Tibial artery (tissue), 4 donors: ENCODE measurements at places on chromosomes 2 and 18.
A peak's percentile ranks its signal among the peaks of the same experiment; 100 is the strongest.

- no peak for DNase-seq
Observed at GRCh38 chr2:236167297-236168109, 683 bp downstream of the GBX2 start.

GRCh38 chr2:52238782-52239181, 1206.8 kb upstream of the NRXN1 start:
- no peak for DNase-seq

- no peak for DNase-seq
Observed at GRCh38 chr2:98731894-98732349, 990 bp upstream of the MGAT4A start.

GRCh38 chr2:235851828-235852525, 316.2 kb downstream of the GBX2 start:
- DNase-seq: no peak

DNA sequence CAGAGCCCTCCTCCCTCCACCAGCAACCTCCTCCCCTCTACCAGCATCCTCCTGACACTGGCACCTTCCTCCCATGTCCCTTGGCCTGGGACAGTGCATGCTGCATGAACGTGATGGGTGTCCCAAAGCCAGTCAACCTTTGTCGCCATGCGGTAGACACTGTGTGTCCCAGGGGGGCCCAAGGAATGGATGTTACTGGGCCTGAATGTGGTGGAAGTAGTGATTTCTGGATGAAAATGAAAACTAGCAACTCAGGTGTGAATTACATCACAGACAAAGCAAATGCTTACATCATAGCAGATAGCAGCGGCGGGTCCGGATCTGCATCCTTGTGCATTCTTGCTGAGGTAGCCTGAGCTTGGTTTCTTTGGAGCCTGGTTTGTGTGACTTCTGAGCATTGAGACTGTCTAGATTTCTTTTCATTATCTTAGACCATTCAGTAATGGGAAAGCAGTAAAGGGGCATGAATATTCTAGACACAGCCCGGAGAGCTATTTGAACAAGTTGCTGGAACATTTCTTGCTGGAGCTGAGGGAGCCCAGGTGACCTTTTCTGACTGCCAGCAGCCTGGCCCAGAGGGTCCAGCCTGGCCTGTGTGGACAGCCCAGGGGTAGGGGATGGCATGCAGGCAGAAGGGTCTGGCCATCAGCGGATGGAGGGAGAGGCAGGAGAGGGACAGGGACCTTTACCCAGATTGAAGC, 100.4 kb downstream of the FAM210A start:
- DNase-seq: no peak

GRCh38 chr2:195500879-195501278, 156.1 kb upstream of the SLC39A10 start:
- no peak for DNase-seq

GRCh38 chr2:241797441-241798080, 11.4 kb upstream of the NEU4 start:
- peak; percentile 12 for DNase-seq

DNA sequence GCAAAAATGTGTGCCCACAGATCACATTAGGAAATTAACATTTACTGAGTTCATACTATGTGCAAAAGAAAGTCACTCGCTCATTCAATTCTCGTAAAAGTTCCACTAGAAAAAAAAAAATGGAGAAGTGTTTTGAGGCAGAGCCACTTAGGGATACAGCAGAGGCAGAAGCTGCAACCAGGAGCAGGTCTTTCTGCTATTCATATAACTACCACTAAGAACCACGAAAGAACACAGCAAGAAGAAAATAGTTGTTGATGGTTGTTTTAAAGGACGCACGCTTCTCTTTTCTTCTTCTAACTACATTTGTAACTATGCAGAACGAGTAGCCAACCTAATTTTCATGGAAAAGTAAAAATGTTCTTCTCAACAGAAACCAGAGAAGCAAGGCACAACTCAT, 45.0 kb downstream of the ROCK2 start:
- DNase-seq: no peak

DNA sequence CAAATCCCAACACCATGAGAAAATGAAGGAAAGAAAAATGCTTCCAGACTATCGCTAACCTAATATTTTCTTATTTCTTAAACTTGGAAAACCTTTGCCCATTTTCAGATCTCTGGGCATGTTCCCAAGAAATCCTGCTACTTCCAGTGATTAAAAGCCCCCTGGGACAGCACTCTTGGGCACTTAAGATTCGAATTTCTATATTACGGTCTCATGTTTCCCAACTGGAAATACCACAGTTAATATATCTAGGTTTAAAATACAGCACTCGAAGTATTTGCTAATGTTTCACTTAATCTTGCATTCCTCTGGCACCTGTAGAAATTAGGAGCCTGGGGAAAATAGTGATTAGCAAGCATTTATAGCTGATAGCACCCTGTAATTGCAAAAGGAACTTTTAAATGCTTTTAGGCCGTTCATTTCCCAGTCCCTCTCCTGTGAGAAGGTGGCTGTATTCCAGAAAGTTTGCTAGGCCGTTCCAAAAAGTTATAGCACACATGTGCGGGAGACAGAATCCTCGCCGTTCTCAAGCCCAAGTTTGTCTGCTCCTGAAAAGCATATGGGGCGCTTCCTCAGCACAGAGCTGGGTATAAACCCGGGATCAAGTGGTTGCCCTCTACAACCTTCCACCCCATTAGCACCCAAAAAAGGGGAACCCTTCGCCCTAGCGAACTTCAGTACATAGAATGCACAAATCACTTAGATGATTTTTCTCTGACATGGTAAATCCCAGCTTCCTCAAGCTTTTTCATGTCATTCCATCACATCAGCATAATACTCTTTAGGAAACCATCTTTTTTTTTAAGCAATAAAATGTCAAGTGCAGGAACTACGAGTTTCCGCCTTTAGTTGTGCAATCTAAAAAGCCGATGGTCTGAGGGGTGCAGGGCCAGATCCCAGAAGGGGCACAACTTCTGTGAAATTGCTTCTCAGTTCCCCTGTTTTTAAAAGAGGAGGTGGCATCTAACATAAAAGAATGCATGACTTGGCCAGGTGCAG, 60.6 kb downstream of the DIPK1C start:
- no peak for DNase-seq

DNA sequence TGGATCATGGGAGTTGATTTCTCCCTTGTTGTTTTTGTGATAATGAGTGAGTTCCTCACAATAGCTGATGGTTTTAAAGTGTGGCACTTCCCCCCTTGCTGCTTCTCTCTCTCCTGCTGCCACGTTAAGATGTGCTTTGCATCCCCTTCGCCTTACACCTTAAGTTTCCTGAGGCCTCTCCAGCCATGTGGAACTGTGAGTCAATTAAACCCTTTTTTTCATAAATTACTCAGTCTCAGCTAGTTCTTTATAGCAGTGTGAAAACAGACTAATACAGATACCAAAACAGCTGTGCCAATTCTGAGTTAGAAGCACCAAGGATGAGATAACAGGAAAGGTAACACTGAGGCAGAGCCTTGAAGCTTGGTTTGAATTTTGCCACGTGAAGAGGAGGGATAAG, 44.7 kb downstream of the ITSN2 start:
- DNase-seq: no peak

DNA sequence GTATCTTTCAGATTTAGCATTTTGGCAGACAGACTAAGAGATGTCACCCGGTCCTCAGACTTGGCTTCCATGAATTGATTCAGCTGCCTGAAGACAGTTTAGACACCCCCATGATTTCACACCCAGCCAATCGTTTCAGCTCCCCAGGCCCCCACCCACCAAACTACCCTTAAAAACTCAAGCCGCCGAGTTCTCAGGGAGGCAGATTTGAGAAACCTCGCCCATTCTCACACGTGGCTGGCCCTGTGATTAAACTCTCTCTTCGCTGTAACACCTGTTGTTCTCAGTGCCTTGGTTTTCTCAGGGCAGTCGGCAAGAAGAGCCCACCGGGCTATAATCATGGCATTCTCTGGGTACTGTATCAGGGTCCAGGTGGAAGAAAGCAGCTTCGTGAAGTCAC, 35.2 kb downstream of the UXS1 start:
- DNase-seq: no peak

DNA sequence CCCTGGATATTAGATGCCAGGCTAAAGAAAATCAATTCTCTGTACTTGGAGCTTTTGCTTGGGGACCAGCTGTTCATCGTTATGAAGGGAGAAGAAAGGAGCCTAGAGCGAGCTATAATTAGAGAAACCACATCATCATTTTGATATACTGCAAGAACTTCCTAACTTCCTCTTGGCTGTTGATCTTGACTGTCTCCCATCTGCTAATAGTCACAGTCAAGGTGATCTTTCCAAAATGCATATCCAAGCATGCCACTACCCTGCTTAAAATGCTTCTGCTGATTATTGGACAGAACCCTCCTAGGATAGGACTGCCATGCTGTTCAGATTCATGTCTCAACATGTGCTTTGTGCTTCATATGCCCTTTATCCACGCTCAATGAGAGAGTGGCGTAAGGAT, 54.8 kb downstream of the RAPGEF4 start:
- no peak for DNase-seq

- no peak for DNase-seq
Observed at GRCh38 chr2:171595896-171596295, 73.6 kb downstream of the CYBRD1 start.

DNA sequence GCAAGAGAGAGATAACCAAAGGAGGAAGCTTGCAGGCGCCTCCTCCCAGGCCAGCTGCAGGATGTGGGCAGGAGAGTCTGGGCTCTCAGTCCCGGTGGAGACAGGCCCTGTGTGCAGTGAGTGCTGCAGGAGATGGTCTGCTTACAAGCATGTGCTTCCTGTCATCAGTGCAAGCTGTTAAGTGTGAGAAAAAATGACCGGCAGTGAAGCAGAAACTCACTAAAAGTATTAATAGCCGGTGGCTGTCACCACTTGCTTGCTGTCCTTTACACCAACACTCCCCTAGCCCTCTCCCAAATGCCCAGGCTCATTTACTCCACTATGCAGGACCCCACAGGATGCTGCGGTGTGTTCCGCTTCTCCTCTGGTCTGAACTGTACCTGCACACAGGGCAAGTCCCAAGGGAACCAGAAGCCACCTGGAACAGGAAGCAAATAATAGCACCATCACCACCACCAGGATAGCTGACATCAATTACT, 435.6 kb upstream of the HS6ST1 start:
- DNase-seq: no peak

GRCh38 chr2:200735061-200735460, 76.6 kb upstream of the BZW1 start:
- DNase-seq: no peak

GRCh38 chr2:110794951-110795350, 62.6 kb downstream of the ACOXL start:
- no peak for DNase-seq

DNA sequence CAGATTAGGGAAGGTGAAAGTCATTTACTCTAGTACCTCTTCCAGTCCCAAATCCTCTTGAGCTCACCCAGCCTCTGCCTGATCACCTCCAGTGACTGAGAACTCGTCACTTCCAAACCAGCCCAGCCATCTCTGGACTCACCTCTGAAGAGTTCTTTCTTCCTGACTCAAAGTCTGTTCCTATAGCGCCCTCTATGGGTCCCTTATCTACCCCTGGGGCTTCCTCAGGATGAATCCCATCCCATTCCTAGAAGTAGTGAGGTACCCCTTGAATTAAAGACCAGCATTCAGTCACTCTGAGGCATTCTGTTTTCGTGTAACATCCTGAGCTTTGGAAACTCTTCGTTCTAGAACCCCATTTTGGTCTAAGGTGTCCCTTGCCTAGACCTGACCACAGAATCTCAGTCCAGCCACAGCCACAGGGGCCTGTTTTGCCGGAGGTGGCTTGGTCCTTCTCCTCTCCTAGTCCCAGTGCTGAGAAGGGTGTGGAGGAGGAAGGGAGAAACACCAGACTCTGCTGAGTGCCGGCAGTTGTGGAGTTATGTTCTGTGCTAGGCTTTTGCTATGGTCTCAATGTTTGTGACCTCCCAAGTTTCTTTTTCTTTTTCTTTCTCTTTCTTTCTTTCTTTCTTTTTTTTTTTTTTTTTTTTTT, 32.7 kb downstream of the SIX3 start:
- no peak for DNase-seq

- no peak for DNase-seq
Observed at GRCh38 chr2:241703032-241703604, 1.3 kb downstream of the ING5 start.

- DNase-seq: no peak
Observed at GRCh38 chr2:179252423-179252822, 12.2 kb downstream of the SESTD1 start.

DNA sequence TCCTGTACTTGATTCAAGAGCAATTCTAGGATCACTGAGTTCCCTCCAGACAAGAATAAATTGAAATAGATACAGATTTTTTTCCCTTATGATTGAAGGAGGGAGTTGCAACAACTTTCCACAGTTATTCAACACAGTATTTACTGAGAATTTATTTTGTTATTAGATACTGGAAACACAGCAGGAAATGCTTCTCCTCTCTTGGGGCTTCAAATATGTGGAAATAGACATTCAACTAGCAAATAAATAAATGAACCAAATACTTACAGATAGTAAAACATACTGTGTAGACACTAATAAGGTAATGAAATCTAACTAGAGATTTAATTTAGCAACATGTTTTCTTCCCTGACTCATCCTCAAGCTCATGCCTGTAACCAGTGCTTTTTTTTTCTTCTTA, 169.2 kb downstream of the LNPK start:
- DNase-seq: no peak

DNA sequence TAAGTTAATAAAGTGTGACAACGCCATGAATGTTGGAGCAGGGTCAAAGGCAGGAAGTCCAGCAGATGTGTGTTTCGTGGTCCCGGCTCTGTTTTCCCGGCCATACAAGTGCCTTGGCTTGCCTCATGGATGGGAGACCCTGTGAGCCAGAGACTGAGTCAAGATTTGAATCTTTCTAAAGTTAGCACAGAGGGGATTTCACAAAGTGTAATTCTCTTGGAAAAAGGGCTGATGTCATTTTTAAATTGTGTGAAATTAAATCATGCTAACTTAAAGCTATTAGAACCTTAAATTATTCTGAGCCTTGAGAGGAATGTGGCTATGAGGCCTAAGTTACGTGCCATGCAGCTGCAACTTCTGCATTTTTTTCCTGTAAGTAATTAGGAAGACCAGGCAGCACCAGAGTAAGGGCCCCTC, 38.3 kb upstream of the RALBP1 start:
- DNase-seq: no peak

- no peak for DNase-seq
Observed at GRCh38 chr2:88067189-88067588, 436 bp upstream of the SMYD1 start.

DNA sequence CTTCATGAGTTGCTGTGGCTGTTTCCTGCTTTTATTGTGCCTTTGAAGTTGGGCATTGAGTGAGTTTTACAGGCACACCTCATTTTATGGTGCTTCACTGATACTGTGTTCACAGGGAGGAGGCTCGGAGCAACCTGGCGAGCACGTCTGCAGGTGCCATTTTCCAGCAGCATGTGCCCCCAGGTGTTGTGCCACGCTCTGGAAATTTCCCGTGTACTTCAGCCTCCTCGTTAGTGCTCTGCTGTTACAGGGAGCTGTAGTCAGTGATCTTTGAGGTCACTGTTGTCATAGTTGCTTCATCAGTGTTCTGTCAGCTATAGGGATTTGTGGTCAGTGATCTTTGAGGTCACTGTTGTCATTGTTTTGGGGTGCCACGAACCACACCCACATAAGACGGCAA, 20.1 kb downstream of the CTDP1 start:
- no peak for DNase-seq
